ENCODE measurements at places on chromosomes 4 and X.

DNA sequence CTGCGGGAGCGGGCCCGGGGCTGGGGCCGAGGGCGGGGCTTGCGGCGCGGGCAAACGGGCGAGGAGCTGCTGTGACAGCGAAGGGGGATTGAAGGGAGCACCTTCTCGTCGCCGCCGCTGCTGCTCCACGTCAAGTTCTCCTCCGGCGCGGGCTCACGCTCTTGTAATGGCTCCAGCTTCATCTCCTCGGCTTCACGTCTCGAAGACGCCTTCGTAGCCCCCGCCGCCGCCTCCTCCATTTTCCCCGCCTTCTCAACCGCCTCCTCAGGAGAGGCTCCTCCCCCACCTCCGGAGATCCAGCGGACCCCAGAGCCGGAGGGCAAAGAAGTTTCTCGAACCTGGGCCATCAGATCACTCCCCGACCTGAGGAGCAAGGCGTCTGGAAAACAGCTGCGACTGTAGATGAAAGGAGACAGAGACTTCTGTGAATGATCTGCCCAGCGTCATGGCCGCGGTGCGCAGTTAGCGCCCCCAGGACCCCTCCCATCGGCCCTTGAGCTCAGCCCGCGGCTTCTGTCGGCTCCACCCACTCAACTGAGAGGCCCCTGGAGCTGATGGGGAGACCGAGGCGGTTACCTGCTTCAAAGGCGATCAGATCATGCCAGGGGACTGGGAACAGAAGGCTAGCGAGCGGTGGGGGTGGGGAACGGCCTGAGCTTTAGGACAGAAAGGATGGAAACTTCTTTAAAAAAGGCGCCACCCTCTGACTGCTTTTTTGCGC, 895 bp downstream of the USP51 start:
- DNase-seq: peak; percentile 62

- peak; percentile 55 for DNase-seq
Observed at GRCh38 chrX:20530406-20530921, 263.8 kb upstream of the RPS6KA3 start.

GRCh38 chr4:98700656-98701055, 42.2 kb upstream of the TSPAN5 start:
- DNase-seq: no peak

DNA sequence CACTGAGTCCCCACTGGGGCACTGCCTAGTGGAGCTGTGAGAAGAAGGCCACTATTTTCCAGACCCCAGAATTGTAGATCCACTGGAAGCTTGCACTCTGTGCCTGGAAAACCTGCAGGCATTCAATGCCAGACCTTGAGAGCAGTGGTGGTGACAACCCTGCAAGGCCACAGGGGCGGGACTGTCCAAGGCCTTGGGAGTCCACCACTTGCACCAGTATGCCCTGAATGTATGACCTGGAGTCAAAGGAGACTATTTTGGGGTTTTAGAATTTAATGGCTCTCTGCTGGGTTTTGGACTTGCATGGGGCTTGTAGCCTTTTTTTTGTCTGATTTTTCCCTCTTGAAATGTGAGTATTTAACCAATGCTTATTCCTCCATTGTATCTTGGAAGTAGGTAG, 145.8 kb downstream of the MSN start:
- no peak for DNase-seq

- no peak for DNase-seq
Observed at GRCh38 chr4:143021384-143021783, 163.3 kb upstream of the USP38 start.

- DNase-seq: no peak
Observed at GRCh38 chr4:17650406-17650805, 36.0 kb downstream of the MED28 start.

- no peak for DNase-seq
Observed at GRCh38 chrX:17818726-17819125, 42.4 kb downstream of the RAI2 start.

DNA sequence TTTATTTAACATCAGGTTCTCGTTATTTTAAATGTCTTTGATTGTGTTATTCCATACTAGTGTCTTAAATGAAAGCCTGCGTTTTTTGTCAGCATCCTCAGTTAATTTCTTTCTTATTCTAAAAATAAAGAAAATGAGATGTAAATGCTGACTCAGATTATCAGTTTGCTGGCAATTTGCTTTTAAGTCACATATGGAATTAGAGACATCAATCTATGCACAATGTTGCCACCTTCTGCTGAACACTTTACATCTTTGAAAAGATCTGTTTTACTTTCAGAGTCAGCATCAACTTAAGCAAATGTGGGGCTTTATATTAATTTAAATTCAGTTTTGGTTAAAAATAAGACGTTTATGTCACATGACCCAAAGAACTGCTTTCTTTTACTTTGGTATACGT, 99.2 kb downstream of the ADGRL3 start:
- DNase-seq: no peak

- peak; percentile 63 for DNase-seq
Observed at GRCh38 chr4:15729910-15730533, 27.2 kb downstream of the BST1 start.

DNA sequence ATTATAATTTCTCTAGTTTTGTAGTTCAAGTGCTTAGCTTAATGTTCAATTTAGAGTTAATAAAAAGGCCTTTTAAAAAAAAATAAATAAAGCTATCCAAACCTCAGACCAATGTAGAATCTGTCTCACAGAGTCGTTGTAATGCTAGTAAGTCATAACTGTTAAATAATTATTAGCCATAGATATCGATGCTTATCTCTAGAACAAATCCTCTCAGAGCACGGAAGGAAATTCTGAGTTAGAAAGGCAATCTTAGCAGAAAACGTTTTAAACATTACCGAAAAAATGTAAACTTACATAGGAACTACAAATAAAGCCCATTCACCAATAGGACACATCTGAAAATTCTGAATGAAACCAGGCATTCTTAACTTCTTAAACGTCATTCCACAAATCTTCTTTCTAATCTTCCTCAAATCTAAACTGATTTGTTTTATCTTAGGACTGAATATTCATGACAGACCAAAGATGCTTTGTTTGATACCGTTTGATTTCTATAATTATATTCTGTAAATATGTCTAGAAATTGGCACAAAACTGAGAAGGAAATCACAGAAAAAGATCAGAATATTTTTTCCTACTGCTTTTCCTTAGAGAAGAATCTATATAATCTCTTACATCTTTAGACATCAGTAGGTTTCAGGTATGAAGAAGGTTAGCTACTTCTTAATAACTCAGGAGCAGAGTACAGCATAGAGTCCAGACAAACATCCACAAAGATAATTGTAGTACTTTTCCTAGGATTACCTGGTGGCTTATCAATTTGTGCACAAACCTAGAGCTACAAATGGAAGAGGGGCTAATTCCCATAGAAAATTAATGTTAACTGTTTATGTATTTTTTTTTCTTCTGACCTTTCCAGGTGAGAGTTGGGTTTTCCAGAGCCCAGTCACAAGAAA, 140.7 kb downstream of the BTC start:
- no peak for DNase-seq

- DNase-seq: no peak
Observed at GRCh38 chrX:129493643-129494042, 29.6 kb downstream of the SMARCA1 start.

- no peak for DNase-seq
Observed at GRCh38 chr4:147727476-147728028, 4.3 kb upstream of the ARHGAP10 start.

- DNase-seq: no peak
Observed at GRCh38 chrX:1894740-1895139, 279.9 kb downstream of the ASMT start.

GRCh38 chr4:5808081-5808741, 84.7 kb downstream of the CRMP1 start:
- no peak for DNase-seq

- peak; percentile 2 for DNase-seq
Observed at GRCh38 chrX:91079342-91080114, 355.1 kb upstream of the PABPC5 start.

DNA sequence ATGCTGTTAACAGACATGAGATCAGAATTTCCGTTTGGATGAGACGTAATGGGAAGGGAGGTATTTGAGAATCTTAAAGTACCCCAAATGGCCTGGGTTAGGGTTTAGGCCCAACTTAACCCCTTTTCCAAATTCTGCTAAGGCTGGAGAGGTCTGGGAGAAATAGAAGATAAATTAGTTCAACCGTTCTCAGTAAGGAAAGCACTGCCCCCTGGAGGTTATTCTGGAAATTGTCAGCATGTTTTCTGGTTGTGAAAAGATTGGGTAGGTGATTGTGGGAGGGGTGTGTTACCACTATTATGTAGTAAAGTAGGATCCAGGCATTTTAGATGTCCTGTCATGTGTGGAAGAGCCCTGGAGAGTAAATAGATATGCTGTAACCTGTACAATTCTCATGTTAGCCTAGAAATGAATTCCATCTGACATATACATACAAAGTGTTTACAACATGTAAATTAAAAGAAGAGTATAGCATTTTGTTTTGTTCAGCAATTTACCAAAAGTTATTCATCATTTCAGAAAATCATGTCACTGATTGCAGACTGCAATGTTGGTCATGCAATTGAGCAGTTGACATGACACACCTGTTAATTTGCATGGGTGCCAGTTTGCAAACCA, 26.8 kb upstream of the GRXCR1 start:
- DNase-seq: peak; percentile 70

DNA sequence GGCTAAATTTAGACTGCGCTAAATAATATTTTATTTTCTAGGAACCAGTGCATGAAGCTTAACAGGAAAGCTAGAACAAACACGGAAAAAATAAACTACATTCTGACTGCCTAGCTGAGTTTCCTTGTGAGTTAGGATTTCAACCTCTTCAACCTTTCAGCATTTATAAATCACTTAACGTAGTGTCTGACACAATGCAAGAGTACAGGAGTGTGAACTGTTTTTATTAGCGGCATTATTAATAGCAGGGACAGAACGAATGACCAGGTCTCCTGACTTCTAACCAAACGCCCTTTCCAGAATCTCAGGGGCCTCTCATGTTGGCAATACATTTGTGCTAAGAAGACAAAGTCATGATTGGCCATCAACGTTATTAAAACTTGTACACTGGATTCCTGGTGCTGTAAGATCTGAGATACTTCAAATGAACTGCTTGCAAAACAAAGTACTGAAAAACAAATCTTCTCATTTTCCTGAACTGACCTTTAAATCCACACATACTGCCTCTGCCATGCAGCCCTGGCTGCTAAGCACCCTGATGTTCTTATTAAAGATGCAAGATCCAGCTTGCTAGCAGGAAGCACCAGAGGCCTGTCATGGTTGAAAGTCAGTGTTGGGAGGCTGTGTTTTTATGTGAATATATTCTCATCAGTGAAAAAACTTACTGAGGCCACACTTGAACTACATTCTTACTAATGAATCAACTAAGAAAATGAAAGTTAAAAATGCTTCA, 380.4 kb upstream of the CPEB2 start:
- no peak for DNase-seq

- DNase-seq: no peak
Observed at GRCh38 chr4:67581913-67582312, 23.4 kb downstream of the STAP1 start.

DNA sequence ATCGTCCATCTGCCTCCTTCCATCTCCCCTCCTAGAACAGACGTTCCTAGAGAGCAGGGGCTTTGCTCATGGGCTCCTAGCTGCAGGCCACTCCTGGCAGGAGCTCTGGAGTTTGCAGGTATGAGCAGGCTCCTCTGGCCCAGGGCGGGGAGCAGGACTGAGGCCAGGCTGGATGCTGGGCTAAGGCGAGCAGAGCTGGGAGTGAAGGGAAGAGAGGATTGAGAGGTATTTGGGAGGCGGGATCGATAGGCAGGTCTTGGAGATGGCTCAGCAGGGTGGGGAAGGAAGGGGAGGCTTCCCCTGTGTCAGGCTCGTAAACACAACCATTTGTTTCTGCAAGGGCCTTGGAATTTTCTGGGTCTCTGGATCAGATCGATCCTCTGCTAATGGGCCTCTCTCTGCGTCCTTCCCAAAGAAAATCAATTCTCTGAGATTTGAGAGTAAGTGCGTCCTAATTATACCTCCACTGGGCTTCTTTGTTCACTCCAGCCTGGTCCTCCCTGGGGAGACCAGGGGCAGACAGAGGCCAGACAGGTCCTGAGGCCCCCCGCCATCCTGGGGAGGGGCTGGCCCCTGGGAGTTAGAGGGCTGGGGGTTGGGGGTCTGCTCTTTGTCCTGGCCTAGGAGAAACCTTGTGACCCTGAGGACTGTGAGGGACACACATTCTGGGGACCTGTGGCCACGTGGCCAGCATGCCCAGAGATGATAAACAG, 94.8 kb upstream of the PSAPL1 start:
- DNase-seq: peak; percentile 50

- peak; percentile 62 for DNase-seq
Observed at GRCh38 chr4:113760795-113761619, 531 bp downstream of the CAMK2D start.

DNA sequence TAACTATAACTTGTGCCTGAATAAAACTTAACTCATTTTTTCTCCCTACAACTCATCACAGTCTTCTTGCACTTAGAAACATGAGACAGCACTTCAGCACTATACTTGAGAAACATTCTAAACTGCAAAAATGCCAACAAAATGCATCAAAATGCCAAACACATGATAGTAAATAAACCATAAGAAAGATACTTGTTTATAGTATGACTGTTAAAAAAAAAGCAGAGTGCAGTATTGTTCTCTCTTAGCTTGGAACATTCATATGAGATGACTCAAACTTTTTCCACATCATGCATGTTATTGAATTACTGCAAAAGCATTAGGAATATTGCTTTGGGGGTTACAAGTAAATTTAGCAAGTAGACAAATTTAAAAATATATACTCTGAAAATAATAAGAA, 135.7 kb upstream of the ANXA10 start:
- no peak for DNase-seq

DNA sequence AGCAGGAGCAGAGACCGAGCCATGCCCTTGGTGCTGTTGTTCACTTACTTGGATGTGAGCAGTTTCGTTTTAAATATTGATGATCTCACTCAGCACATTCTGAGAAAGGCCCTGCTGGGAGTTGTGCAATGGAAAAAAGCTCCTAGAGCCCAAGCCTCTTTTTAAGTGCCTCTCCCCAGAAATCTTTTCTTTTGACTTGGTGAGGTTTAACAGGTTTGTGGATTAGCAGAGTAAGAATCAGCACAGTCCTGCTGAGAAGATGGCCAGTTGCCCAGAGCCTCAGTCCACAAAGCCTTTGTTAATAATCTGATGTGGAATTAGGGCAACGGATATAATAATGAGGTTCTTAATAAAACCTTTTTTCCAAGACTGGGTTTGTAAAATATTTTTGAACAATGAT, 157.5 kb upstream of the ATP6AP2 start:
- peak; percentile 46 for DNase-seq

GRCh38 chr4:89837385-89837992, 528 bp upstream of the SNCA start:
- DNase-seq: peak; percentile 72

DNA sequence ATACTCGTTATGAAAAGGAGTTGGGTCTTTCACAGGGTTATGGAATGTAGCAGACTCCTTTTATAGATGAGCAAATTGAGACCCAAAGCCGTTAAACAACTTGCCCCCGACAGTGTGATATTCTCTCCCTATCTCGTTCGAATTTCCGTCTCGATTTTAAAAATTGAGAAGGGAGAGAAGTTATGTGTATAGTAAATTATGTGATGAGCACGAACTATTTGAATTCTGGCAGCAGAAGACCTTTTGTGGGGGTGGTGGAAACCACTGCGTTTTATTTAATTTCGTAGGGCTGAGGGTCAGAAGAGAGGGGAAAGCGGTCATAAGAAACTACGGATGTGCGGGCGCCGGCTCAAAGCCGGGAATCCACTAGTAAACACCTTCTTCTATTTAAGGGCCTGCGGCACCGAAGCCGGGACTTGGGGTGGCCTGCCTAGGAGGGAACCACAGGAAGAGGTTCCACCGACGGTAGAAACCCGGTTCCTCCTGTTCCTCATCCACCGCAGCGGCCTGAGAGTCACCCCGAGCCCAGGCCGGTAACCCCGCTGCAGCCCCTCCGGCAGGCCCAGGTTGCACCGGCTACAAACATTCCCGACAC, 1.5 kb upstream of the DDX3X start:
- no peak for DNase-seq
